ENCODE measurements at places on chromosomes 2 and 18.

DNA sequence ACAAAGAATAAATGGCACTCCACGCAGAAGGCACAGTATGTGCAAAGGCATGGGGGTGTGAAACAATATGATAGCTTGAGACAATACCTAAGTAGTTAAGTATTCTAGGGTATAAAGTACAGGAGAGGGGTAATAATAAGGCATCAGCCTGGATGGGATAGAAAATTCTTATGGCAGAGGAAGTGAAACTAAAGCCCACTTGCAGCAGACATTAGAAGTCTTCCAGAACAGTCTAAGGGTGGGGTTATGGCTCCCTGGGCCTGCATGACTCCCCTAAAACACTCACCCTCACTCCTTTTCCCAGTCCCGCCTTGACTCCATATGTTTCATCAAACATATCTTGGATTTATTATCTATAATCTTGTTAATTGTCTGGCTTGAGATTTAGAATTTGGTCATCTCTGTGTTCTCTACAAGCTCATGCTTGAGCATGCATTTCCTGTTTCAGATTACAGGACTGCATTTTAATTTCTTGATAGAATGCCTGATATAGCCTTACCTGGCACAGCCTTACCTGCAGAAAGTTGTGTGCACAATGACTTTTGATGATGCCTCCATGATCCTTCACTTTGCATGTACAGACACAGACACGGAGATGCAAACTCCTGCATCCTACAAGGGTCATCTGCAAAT, 28.5 kb upstream of the TMBIM1 start:
- no peak for DNase-seq

GRCh38 chr2:43010438-43011157, 215.8 kb downstream of the ZFP36L2 start:
- no peak for DNase-seq

GRCh38 chr2:232592772-232593395, 40.5 kb upstream of the EFHD1 start:
- DNase-seq = no peak

GRCh38 chr18:22164337-22165048, 4.9 kb upstream of the GATA6 start:
- DNase-seq = no peak

- no peak for DNase-seq
These were observed 363.5 kb downstream of the CBLN2 start for GRCh38 chr18:72180689-72181088.

DNA sequence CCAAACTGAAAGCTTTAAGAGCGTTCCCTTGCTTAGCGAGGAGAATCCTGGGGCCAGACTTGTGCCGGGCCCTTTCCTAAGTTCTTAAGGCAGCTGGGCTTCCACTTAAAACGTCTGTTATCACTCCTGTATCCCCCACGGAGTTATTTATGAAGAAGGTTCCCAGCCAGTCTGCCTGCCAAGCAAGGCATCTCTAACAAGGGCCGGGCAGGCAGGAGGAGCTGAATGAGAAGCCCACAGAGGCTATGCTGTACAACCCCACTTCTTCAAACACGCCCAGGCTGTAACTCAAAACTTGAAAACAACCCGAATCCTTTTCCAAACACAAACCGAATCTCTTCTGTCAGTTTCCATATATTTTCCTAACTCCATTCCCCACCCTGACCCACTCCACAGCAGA, 39.0 kb upstream of the ZFP36L2 start:
- no peak for DNase-seq

DNA sequence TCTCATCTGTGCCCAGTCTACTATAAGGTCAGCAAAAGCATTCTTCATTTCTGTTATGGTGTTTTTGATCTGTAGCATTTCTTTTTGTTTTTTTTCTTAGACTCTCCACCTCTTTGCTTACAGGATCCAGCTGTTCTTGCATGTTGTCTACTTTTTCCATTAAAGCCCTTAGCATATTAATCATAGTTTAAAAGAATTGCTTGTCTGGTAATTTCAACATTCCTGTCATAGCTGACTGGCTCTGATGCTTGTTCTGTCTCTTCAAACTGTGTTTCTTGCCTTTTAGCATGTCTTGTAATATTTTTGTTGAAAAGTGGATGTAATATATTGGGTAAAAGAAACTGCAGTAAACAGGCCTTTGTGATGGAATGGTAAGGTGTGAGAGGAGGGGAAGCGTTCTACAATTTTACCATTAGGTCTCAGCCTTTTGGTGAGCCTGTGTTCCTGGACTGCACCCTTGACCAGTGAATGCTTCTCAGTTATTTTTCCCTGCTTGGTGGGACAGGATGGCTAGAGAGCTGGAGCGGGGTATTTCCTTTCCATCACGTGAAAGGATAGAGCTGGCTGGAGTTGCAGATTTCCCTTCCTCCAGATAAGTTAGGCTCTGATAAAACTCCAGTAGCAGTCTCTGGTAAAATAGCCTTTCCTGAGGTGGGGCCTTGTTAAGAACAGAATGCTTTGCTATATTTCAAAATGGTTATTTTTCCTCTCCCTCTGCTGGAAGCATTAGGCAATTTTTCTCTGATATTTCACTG, 65.4 kb downstream of the PLA2R1 start:
- no peak for DNase-seq

DNA sequence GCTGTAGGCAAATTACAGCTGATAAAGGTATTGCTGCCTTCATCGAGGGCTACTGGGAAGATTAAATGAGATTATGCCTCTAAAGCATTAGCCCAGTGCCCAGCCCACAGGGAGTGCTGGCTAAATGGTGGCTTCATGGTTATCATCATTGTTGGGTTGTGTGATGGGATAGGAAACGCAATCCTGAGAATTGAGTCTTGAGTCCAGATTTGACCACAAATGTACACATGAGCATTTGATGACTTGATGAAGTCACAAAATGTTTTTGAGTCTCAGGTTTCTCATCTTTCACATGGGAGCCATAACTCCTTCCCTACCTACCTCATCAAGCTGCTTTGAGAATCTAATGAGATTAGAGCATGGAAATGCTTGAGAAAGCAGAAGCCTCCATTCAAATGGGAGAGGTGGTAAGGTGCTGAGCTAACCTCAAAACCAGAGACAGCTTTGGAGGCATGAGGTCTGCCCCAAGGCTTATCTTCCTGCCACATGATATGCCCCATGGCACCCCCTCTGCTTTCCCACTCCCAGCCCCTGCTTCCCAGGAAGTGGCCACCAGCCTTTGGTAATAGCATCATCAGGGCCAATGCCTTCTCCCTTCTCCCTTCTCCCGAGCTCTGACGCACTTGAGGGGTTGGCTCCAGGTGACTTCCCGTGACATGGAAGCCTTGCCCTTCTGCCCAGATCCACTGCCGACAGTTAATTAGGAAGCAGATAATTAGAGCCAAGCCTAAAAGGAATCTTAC, 149.4 kb upstream of the EPAS1 start:
- no peak for DNase-seq

DNA sequence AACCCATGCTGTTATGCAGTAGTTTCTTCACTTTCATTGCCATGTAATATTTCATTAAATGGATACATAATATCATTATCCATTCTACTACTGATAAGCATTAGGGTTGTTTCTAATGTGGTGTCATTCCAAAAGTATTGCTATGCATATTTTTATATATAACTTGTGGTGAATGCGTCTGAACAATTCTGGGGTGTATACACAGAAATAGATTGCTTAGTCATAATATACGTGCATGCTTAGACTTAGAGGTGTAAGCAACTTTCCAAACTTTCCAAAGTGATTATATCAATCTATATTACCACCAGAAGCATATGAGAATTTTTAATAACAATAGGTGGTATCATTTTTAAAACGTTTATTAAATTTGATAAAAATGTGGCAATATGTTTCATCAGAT, 540.9 kb downstream of the DSC3 start:
- no peak for DNase-seq

GRCh38 chr2:157304811-157305722, 20.6 kb downstream of the ERMN start:
- no peak for DNase-seq

DNA sequence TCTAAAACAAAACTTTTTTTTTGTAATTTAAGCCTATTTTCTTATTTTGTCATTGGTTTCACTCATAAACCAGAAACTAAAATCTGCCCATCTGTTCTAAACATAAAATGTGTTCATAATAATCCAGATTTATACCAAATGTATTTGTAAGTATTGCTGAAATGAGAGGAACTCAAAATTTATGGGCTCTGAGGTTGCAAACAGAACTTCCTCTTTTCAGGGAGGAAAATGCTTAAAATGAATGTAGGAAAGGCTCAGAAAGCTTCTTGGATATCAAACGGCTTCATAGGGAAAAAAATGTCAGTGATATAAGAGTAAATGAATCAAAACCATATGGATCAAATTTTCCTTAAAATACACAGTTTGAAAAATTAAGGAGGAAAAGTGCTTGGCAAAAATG, 83.9 kb downstream of the PAX3 start:
- DNase-seq = no peak

DNA sequence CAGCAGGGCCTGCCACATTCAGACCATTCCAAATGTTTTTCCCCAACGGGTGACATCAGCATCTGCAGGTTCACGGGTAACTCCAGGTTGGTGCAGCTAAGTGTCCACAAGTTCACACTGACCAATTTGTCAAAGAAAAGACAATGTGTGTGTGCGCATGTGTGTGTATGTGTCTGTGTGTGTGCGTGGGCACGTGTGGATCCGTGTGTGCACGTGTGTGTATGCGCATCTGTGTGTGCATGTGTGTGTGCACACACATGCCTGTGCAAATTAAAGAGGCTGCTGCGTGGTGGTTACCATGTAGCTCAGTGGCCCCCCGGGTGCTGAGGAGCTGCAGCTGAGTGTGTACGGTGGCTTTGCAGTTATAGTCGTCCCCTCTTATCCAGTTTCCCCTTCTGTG, 187.4 kb downstream of the TMEM18 start:
- no peak for DNase-seq

- no peak for DNase-seq
These were observed 10.0 kb downstream of the KLF7 start for GRCh38 chr2:207155516-207156444.

- no peak for DNase-seq
These were observed 30.1 kb upstream of the COPS8 start for GRCh38 chr2:237055386-237056100.

GRCh38 chr2:27973592-27973991, 83.1 kb downstream of the BABAM2 start:
- DNase-seq = no peak

DNA sequence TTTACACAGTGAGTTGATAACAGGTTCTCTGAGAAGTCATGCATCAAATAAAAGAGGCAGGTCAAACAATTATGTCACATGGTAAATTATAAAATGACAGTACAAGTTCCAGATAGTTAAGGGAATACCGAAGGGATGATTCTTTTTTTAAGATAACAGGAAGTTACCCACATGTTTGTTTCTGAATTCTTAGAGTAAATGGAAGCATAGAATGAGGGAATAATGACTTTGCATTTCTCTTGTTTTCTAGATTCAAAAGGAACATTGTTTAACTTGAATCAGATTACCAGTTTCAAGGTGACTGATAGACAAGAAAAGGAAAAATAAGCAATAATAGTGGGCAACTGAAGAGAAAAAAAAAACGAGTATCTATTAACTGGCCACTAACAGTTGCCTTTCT, 124.5 kb downstream of the MIB1 start:
- DNase-seq = no peak

DNA sequence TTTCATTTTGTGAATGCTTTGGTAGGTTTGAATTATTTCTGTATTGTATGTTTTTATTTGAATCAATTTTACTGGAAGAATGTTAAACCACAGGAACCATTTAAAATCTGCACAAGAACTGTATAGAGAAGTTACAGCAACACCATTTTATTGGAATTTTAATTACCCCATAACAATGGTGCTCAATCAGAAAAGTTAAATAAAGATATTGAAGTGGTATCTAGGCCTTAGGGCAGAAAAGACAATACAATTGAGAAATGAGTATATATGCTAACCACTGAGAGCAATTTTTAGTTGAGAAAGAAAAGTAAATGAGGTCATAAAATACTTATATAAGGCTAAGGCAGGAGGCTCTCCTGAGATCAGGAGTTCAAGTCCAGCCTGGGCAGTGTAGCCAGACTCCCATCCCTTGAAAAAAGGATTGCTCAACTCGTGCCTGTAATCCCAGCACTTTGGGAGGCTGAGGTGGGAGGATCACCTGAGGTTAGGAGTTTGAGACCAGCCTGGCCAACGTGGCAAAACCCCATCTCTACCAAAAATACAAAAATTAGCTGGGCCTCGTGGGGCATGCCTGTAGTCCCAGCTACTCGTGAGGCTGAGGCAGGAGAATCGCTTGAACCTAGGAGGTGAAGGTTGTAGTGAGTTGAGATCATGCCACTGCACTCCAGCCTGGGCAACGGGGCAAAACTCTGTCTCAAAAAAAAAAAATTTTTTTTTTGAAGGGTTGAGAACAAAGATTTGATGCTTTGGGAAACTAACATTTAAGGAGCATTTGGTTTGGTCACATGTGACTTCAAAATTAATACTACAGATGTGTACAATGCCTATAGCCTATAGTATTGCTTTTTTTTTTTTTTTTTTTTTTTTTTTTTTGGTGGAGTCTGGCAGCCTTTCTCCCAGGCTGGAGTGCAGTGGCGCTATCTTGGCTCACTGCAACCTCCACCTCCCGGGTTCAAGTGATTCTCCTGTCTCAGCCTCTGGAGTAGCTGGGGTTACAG, 212.9 kb upstream of the STON1 start:
- no peak for DNase-seq

- DNase-seq = no peak
These were observed 493.6 kb upstream of the SPHKAP start for GRCh38 chr2:228675091-228675490.

- no peak for DNase-seq
These were observed 168.8 kb downstream of the PHLPP1 start for GRCh38 chr18:62883937-62884735.

DNA sequence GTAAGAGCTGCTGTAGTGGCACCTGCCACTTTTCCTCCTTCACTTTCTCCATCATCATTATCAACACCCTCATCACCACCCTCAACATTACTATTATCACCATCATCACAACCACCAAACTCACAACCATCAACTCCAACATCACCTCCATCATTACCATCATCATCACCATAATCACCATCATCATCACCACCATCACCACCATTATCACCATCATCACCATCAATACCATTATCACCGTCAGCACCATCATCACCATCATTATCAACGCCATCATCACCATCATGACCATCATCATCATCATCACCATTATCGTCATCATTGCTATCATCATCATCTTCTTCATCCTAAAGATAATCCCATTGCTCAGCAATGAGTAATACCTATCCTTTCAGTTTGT, 255.8 kb downstream of the CYRIA start:
- DNase-seq = no peak

GRCh38 chr2:148968776-148969319, 69.7 kb upstream of the LYPD6B start:
- DNase-seq = no peak

GRCh38 chr2:235546151-235546435, 52.2 kb downstream of the AGAP1 start:
- DNase-seq = no peak

GRCh38 chr2:240250985-240251847, 110.8 kb upstream of the OTOS start:
- DNase-seq = no peak

GRCh38 chr2:37243435-37243834, 12.0 kb downstream of the NDUFAF7 start:
- no peak for DNase-seq

- no peak for DNase-seq
These were observed 1.2 kb upstream of the OTX1 start for GRCh38 chr2:63049211-63049969.

GRCh38 chr2:136128905-136129304, 11.0 kb upstream of the CXCR4 start:
- DNase-seq = no peak

GRCh38 chr2:12717191-12718014, 667 bp downstream of the TRIB2 start:
- DNase-seq = peak; percentile 18

GRCh38 chr2:12594590-12594989, 122.1 kb upstream of the TRIB2 start:
- no peak for DNase-seq

- DNase-seq = peak; percentile 11
These were observed 278.0 kb downstream of the NEDD4L start for GRCh38 chr18:58321986-58322385.
